ENCODE measurements at places on chromosomes 7 and 10. TPM values are rescaled to one million over a fixed set of nuclear protein-coding genes. Genes with fewer than 3 reads are reported as not detected.

The GNGT1 gene
- total RNA-seq = not detected

The INSIG1 gene
- total RNA-seq = 105 TPM

The HOXA4 gene
- 0.69 TPM for total RNA-seq

The KCP gene
- total RNA-seq = 1.4 TPM

The ZNF518A gene
- 34.5 TPM for total RNA-seq

The FRAT1 gene
- 1.1 TPM for total RNA-seq

The CLCN1 gene
- total RNA-seq = 0.20 TPM

The RALA gene
- total RNA-seq = 26.9 TPM

The GSTO2 gene
- 6.3 TPM for total RNA-seq

The AMPH gene
- 3.5 TPM for total RNA-seq

The ERVW-1 gene
- total RNA-seq = 0.20 TPM

The PTF1A gene
- not detected for total RNA-seq

The CRTAC1 gene
- total RNA-seq = 3.2 TPM

The BRAT1 gene
- total RNA-seq = 17.4 TPM

GRCh38 chr7:31583942-31584341, 70.1 kb downstream of the ITPRID1 start:
- DNase-seq = no peak

- no peak for DNase-seq
Measured at GRCh38 chr10:73898730-73899410, 12.1 kb upstream of the PLAU start.

- no peak for DNase-seq
Measured at GRCh38 chr10:63972949-63973827, 452.0 kb downstream of the REEP3 start.

- no peak for DNase-seq
Measured at GRCh38 chr7:41825927-41826480, 123.1 kb upstream of the INHBA start.

- no peak for DNase-seq
Measured at GRCh38 chr10:49594594-49594993, 15.5 kb upstream of the SLC18A3 start.

DNA sequence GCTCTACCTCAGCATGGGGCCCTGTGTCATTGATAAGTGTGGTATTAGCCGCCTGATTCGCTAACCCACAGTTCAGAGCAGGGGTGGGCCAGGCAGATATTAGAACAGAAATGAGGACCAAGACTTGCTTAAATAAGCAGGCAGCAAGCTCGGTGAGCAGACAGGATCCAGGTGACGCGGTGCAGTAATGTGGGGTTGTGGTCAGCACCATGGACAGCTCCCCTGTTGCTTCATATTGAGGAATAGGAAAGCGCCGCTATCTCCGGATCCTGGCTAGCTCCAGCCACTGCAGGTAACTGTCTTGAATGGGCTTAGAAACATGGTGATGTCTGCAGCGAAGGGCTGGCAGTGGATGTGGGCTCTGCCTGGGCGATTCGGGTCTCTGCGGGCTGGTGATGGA, 51.3 kb upstream of the GPR26 start:
- no peak for DNase-seq

GRCh38 chr10:109880886-109881768, 42.2 kb downstream of the XPNPEP1 start:
- DNase-seq = no peak

- peak; percentile 81 for DNase-seq
Measured at GRCh38 chr10:114632869-114633715, 25.0 kb downstream of the ABLIM1 start.

DNA sequence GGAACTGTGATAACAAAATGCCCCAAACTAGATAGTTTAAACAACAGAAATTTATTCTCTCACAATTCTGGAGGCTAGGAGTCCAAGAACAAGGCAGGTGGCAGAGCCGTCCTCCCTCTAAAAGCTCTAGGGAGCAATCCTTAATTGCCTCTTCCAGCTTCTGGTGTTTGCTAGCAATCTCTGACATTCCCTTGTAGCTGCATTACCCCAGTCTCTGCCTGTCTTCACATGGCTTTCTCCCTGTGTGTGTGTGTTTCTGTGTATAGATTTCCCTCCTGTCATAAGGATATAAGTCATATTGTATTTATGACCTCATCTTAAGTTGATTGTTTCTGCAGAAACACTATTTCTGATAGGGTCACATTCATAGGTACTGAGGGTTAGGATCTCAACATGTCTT, 177.5 kb downstream of the WNT2 start:
- DNase-seq = no peak

- no peak for DNase-seq
Measured at GRCh38 chr7:4519819-4520520, 162.1 kb upstream of the FOXK1 start.

GRCh38 chr10:111076191-111076681, 593 bp upstream of the ADRA2A start:
- DNase-seq = peak; percentile 69

GRCh38 chr10:115849197-115849596, 423.8 kb downstream of the GFRA1 start:
- no peak for DNase-seq

DNA sequence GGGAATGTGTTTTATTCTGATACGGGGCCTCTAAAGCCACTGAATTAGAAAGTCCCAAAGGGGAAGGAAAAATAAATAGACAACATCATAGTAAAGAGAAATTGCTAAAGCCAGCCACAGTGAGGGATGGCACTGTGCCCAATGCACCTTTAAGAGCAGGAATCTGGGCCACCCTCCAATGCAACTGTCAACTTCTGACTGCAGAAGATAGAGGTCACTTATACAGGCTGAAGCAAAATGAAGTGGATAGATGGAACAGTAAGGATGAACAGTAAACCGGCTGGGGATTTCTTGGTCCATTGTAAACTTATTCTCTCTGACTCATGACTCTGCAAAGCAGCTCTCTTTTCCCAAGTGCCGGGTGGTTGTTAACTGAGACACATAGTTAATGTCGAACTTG, 54.0 kb upstream of the KCNIP2 start:
- no peak for DNase-seq

DNA sequence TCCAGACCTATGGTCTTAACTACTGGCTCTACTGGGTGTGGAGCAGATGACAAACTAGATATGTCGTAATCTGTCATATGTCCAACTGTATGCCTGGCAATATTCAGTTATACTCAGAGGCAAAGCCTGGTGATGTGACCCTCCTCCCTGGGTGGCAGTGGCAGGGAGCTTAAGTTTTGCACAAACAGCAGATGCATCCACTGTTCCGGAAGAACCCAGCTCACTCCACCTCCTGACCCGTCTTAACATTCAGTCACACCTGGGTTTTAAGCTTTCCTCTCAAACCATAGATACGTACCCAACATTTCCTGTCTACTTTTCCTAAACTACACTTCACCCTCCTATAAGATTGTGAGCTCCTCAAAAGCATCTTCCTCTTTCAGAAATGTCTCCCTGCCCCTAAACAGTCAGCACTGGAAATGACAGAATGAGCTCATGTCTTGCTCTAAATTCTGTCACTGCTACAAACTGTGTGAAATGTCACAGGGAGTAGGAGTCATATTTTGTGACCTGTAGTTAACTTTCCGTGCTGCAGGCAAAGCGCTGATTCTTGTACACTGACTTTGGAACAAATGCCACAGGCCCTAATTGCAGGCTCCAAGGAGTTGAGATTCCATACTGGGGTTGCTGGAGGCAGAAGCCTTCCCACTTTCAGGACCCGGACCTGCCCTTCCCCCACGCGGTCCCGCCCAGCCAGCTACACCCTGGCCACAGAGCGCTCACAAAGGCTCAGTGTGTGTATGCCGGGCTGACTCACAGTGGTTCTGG, 23.9 kb downstream of the SCD start:
- DNase-seq = peak; percentile 48

DNA sequence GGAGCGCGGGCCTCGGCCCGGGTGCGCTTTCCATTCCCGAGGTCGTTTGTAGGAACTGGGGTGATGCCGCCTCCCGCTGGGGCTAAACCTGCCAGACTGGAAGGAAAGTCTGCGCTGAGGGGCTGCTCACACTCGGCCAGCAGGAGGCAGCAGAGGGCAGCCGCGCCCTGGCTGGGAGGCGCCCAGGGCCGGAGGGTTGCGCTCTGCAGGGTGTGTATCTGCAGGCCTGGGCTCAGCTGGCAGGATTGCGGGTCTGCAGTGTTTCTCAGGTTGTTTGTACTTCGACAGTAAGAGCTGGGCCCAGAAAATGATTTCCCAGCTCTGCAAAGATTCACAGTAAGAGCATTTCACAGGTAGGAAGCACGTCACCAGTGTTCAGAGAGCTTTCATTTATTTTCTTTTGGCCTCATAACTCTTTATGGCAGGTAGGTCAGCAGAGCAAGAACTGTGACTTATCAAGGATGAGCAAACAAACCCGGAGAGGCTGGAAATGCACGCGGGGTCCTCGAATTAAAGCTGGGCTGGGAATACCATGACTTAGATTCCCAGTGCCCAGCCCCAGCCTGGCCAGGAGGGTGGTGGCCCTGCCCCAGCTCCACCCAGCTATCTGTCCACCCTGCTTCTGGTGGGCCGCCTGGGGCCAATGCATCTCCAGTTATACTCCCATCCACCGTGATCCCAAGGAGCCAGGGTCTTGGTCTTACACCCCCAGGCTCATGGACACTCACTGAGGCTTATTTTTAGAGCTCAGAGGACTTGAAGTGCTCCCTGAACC, 15.2 kb upstream of the PPP2R2D start:
- no peak for DNase-seq

GRCh38 chr10:42646687-42647640, 8.6 kb upstream of the ZNF33B start:
- no peak for DNase-seq

DNA sequence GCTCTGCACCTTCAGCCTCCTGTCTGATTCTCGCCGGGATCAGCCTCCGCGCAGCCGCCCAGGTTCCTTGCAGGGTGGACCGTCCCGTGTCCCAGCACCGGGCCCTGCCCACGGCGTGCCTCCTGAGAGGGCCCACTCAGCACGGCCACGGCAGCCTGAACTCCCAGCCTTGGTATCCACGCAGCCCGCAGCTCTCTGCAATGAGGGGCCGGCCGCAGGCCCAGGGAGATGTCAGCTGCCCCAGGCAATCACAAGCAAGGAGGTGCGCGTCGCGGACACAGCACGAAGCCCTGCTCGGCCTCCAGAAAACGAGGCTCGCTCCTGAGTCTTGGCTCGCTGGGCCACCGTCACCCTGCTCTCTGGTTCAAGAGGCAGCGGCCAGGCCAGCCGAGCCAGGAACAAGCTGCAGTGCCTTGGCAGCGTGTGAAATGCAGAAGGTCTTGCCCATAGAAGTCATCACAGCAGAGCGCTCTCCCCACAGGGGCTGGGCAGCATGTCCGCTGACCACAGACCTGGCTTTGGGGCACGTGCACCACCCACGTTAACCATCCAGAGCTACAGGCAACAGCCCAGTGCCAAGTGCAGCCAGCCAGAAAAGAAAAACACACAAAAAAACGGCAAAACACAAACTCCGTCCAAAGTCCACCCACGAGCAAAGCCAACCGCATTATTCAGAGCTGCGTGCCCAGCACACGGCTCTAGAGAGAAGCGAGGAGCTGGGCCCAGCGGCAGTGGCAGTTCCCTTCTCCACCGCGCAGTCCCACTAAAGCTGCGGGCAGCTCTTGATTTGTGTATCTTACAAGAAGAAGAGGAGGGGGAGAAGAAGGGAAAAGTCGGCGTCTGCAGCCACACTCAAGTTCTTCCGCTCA, 13.9 kb downstream of the GPER1 start:
- no peak for DNase-seq

- peak; percentile 64 for DNase-seq
Measured at GRCh38 chr10:4399556-4399955, 426.5 kb upstream of the AKR1E2 start.

DNA sequence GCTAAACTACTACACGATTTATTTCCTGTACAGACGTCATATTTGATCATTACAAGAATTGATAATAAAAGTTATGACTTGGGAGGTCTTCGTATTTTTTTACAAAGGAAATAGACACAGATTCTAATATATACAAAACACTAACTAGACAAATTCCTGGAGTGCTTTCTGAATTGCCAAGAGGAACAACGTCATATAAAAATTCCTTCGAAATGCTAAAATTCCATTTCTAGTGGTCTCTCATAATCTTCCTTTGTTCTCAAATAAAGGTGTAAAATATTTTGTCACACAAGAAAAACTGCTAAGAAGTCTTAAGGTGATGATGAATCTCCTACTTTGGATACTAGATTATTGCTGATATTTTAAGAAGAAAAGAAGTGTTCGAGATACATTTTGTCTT, 85.4 kb downstream of the CDK6 start:
- no peak for DNase-seq

GRCh38 chr10:125284875-125285597, 124.7 kb upstream of the CTBP2 start:
- DNase-seq = no peak

DNA sequence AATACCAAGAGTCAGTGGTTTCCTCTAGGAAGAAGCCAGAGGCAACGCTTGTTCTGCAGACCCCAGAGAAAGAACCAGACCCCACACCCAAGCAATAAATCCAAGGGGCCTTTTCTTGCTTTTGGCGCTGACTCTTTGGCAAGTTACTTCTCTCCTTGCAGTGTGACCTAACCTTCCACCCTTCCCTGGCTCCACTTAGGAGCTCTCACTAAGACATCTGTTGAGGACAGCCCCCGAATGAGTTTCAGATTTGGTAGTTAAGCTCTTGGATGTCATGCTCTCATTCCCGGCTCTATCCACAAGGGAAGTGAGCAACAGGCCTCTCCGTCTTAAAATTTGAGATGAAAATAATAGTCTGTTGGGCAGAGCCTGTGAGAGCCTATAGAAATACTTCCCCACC, 50.6 kb upstream of the FAM204A start:
- DNase-seq = peak; percentile 21

- DNase-seq = no peak
Measured at GRCh38 chr7:130353196-130353595, 8.6 kb downstream of the CPA5 start.

DNA sequence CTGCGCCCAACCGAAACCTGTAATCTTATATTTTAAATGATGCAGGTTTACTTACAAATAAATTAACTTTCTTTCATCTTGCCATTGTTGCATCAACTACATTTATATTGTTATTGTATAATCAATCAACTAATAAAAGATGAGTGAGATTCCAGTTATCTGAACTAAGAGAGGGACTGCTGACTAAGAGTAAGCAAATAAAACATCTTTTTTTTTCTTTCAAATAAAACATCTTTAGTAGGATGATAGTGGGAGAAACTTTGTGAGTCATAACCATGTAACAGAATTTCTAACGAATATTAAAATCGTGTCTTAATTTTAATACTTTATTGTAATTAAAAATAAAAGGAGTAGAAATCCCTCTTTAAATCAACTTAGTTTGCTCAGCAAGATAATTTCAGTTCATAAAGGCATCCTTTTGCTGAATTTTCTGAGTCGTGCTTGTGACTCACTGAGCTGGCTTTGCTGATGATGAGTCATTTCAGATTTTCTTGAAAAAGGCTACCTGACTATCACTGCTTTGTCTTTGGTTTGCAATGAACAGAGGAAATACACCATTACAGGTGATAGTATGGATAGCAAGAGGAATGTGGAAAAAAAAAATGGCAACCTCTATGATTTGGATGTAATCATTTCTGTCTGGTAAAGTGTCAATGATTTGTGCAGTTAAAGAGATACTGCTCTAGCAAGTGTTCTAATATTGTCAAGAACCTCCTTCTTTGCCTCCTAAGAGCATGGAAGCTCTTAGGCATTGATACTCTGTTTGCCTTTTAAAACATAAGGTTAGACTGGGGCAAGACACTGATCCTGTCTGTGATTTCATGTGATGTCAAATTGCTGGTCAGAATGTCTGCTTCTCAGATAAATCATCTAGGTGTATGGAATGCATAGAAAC, 119.5 kb downstream of the GPR158 start:
- no peak for DNase-seq

GRCh38 chr10:11018432-11018841, 765 bp downstream of the CELF2 start:
- DNase-seq = no peak

All from skin of body (tissue), 3 donors.